Stimulated activated CD8-positive, alpha-beta memory T cell treated with anti-CD3 and anti-CD28 coated beads, Interleukin-4, amount 100 ng/mL, for 4 hours (primary cell): ENCODE measurements at places on chromosomes 11 and 22.

GRCh38 chr11:119615882-119616196 lies 113.2 kb downstream of the NECTIN1 start:
- DNase-seq: no peak

DNA sequence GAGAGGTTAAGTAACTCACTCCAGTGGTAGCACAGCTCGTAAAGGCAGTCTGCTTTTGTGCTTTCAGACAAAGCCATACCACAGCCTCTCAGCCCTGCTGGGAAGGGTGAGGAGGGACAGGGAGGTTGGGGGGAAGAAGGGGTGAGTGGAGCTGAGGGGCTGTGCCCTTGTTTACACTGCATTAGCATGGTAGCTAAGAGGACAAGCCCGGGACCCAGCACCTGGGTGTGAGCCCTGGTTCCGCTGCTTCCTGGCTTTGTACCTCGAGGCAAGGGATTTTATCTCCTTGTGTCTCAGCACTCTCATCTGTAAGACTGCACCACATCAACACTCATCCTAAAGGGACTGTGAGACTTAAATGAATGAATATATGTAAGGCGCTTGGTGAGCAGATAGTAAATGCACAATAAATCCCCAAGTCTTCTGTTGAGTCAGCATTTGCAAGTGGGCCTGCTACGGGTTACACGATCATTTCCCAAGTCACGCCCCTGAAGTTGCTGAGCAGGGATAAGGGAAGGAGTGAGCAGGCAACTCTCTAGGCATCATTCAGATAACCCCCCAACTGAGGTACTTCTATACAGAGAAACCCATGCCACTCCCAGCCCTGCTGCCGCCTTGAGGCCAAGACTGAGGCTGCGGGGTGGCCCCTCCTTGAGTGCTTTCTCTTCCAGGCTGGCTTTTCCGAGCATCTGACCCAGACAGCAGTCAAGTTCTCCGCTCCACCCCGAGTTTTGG lies 7.5 kb downstream of the RASD2 start:
- DNase-seq: no peak

DNA sequence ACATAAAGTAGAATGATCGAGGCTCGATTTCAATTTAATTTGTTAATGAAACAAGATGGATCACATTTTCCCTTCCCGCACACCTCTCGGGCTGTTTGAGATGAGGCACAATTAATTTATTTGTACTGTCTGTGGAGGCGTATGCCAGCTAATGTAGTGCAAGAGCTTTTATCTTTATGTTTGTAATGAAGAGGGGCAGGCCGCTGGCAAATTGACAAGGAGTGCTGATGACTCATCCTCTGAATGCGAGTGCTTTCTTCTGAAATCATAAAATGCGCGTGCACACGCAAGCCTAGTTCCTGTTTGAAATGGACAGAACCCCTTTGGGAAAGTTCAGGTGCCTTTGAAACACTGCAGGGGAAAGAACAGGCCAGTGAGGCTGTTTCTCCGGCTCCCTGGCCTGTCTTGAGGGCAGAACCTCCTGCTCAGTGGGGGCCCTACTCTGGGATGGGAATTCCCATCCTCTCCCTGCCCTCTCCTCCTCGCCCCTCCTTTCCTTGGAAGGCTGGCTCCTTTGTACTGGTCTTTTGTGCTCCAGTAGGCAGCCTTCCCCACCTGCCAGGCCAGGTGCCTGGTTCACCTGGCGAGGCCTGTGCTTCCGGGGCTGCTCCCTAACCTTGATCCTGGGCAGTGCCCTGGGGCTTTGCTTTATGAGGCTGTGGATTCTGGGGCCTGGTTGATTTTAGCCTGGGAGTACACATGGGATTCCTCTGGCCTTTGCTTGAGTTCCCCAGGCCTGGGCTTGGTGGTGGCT lies 50.3 kb downstream of the TEAD1 start:
- DNase-seq: no peak

GRCh38 chr11:117199916-117200812 lies 994 bp downstream of the TAGLN start:
- no peak for DNase-seq

DNA sequence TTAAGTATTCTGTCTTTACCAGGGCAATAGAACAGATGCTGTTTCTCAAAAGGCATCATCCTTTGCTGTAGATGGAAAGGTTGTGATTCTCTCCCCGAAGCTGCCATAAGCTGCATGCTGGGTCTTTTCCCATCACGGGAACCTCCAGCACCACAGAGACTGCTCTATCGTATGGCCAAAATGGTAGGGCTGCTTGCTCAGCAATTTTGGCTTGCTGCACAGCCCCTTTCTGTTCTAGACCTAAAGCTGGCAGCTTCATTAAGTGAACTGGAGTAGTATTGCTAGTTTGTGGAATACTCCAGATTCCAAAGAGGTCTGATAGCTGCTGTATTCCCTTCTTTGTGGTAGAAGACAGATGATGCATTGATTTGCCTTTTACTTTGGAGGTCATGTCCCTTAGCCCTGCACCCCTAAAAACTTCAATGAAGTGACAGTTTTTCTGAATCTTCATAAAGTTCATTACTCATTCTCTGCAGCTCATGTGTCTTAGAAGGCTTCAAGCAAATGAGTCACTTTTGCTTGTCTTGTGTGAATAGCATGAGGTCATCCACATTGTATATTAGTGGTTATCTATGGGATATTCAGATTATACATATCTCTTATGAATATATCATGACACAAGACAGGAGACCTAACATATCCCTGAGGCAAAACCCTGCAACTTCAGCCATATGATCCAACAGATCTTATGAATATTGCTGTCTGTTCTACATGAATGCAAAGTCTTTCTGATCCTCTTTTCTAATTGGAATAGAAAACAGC lies 245.3 kb downstream of the FAM76B start:
- DNase-seq: no peak

DNA sequence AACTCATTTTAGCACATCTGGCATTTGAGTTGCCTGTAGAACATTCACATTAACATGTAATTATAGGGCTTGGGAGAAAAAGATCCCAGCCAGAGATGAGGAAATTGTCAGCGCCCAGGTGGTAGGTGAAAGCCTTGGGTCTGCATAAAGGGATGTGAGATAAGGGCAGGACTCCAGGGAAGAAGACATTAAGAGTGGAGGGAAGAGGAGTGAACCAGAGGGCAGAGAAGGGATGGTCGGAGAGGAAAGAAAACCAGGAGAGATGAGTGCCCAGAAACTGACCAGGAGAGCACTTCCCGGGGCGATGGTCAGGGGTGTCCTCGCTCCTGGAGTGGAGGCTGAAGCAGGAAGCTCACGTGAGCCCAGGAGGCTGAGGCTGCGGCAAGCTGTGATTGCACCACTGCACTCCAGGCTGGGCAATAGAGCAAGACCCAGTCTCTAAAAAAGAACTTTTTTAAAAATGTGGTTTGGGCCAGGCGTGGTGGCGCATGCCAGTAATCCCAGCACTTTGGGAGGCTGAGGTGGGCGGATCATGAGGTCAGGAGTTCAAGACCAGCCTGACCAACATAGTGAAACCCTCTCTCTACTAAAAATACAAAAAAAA lies 20.3 kb upstream of the DGKZ start:
- DNase-seq: no peak

- DNase-seq: no peak
These were observed 41.1 kb downstream of the OTOG start for GRCh38 chr11:17588166-17588565.

- DNase-seq: no peak
These were observed 1445.6 kb downstream of the TBC1D22A start for GRCh38 chr22:48207919-48208535.

GRCh38 chr11:113397212-113397611 lies 9.6 kb downstream of the ANKK1 start:
- no peak for DNase-seq

GRCh38 chr22:32569956-32570355 lies 95.3 kb downstream of the FBXO7 start:
- no peak for DNase-seq

GRCh38 chr11:4087551-4087950 lies 7.0 kb upstream of the RRM1 start:
- no peak for DNase-seq

DNA sequence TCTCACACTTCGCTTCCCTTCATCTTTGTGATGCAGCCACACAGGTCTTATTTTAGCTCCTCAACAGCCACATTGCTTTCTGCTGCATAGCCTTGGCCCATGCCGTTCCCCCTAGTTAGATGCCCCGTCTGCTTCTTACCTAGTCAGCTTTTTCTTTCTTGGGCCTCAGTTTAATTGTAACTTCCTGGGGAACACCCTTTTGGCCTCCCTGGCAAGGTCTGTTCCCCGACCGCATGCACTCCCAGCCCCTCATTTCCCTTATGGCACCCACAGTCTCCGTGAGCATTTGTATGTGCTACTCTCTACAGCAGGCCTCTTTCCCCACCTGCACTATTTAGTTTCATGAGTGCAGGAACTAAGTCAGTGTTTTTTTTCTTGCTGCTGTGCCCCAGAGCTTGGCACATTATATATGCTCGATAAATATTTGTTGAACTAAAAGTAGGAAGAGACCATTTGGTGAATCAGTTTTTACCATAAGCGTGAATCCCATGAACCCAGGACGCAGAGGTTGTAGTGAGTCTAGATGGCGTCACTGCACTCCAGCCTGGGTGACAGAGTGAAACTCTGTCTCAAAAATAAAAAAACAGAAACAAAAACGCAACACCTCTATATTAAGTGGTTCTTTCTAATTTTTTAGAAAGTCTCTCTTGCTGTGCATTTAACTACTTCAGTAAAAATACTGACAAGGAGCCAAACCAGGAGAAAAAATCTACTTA lies 38.5 kb downstream of the TNRC6B start:
- no peak for DNase-seq

DNA sequence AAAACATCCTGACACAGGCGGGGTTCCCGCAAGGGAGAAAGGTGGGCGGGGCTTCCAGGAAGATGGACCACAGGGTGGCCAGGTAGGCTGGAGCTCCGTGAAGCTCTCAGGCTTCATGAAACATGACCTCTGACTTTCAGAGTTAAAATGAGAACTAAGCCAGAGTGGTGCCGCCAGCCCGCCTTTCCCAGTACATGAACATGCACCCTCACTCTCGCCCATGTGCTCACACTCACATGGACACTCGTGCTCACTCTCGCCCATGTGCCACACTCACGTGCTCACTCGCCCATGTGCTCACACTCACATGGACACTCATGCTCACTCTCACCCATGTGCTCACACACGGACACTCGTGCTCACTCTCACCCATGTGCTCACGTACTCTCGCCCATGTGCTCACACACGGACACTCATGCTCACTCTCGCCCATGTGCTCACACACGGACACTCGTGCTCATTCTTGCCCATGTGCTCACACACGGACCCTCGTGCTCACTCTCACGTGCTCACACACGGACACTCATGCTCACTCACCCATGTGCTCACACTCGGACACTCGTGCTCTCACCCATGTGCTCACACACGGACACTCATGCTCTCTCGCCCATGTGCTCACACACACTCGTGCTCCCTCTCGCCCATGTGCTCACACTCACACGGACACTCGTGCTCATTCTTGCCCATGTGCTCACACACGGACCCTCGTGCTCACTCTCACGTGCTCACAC lies 10.0 kb downstream of the RNH1 start:
- no peak for DNase-seq

DNA sequence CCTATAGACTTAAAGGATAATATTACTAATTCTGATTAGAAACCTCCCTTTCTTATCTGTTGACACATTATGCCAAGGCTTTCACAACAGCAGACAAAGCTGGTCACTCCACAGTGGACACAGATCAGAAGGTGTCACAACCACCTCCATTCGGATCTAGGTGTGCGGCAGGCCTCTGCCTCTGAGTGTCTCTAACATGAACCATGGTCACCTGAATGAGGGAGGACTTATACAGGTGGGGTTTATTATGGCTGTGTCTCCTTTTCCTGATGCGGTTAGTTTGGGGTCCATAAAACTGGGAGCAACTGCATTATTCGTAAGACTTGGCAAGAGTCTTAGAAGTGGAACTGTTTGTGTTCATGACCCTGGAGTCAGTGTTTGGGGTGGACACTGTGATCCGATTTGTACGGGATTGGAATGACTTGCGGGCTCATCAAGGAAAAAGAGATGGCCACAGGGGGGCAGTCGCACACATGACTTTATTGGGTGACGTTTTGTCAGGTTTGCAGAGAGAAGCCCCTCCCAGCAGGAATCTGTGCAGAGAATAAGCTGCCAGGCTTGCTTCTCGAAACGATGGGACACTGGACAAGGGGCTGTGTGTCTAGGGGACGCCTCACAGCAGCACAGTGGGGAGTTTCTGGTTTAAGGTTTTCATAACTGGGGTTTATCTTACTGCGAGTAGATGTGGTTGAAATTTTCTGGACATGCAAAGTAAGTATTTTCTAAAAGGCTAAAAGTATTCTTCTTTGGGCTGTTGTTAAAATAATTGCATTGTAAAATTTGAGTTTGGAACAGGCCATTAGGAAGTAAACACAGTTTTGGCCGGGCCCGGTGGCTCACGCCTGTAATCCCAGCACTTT lies 90.6 kb downstream of the GAB4 start:
- peak; percentile 8 for DNase-seq

GRCh38 chr11:111918390-111919256 lies at the start of gene C11orf52:
Gene C11orf52, plus strand, starts transcription at chr11:111918913. Its CDS starts 60 bp downstream, at chr11:111918973.
- no peak for DNase-seq

DNA sequence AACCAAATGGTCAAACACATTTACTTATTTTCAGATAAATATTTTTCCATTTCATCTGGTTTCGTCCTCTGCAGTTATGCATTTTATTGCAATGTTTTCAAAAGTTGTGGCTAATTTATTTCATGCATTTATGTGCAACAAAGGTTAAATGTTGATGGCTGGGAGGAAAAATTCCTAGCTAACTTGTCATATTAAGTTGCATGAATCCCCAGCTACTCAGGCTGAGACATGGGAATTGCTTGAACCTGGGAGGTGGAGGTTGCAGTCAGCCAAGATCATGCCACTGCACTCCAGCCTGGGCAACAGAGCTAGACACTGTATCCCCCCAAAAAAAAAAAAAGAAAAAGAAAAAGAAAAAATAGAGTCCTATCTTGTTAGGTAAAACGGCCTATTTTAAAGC lies 1862.4 kb upstream of the RAG2 start:
- no peak for DNase-seq

- DNase-seq: no peak
These were observed 689.9 kb upstream of the CCDC90B start for GRCh38 chr11:83976086-83976485.

DNA sequence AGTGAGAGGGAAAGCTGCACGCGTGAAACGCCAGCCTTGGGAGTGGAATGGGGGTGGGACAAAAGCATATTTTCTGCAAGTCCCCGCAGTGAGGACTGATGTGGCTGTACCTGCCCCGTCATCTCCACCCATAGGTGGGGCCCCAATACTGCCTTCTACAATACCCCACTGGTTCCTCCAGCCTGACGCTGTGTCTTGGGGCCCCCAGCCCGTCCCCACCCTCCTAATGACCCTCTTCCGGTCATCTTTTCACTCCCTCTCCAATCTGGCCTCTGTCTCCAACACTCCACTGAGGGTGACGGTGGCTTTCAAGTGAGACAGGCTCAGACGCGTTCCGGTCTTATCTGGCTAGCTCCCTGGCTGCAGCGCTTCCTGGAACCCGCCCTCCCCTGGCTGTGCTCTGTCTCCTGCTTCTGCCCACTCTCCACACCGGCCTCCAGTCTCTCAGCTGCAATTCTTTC lies 104.2 kb downstream of the MICAL3 start:
- DNase-seq: no peak
